HCT116 (cell line): ENCODE measurements at places on chromosomes 2 and 18. TPM values are rescaled to one million over a fixed set of nuclear protein-coding genes. Genes with fewer than 3 reads are reported as not detected.

TIMM21 gene
- 33.3 TPM for total RNA-seq

GRCh38 chr2:154291927-154292326 lies 406.6 kb upstream of the KCNJ3 start:
- no peak for DNase-seq

- DNase-seq, result no peak
Observed at GRCh38 chr2:103435010-103435409, 673.2 kb downstream of the TMEM182 start.

- no peak for DNase-seq
Observed at GRCh38 chr2:19554520-19554919, 196.1 kb upstream of the OSR1 start.

CHST10 gene
- total RNA-seq, result 0.27 TPM

- no peak for DNase-seq
Observed at GRCh38 chr2:139529080-139529479, 748.9 kb upstream of the NXPH2 start.

- no peak for DNase-seq
Observed at GRCh38 chr2:39529836-39530235, 92.8 kb upstream of the MAP4K3 start.

GRCh38 chr2:113124984-113125855 lies 2.2 kb upstream of the IL1RN start:
- no peak for DNase-seq

- DNase-seq, result no peak
Observed at GRCh38 chr18:68679528-68679927, 35.4 kb downstream of the TMX3 start.

SIX2 gene
- total RNA-seq, result 0.54 TPM
